Non-pigmented ciliary epithelial cell (primary cell): ENCODE measurements at places on chromosomes 2 and 18.
A peak's percentile ranks its signal among the peaks of the same experiment; 100 is the strongest.

DNA sequence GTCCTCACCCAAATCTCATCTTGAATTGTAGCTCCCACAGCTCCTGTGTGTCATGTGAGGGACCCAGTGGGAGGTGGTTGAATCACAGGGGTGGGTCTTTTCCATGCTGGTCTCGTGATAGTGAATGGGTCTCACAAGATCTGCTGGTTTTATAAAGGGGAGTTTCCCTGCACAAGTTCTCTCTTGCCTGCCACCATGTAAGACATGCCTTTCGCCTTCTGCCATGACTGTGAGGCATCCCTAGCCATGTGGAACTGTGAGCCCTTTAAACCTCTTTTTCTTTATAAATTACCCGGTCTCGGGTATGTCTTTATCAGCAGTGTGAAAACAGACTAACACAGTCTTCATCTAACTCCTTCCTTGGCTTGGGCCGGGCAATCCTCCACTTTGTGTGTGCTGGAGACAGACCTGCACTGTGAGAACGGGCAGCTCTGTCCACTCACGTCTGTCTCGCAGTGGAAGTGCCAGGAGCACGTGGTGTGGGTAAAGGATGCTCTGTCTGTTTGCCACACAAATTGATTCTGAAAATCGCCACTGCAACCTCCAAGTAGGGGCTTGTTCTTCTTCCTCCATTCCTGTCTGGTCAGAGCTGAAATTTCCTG lies 47.6 kb upstream of the OTOS start:
- DNase-seq = no peak

GRCh38 chr2:14199040-14199439 lies 433.5 kb upstream of the LRATD1 start:
- DNase-seq = no peak

DNA sequence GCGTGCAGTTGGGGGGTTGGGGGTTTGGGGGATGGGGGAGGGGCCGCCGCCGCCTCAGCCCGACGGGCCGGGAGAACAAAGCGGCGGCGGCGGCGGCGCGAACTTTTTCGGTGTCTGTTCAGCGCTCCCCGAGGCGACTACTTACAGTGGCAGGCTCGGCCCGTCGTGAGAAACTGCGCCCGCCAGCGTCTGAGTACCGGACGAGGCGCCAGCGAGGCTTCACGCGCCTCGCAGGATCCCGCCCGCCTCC lies 172 bp downstream of the PRKD3 start:
- no peak for DNase-seq

- no peak for DNase-seq
These were observed 28.5 kb downstream of the GALNT1 start for GRCh38 chr18:35610089-35610488.

DNA sequence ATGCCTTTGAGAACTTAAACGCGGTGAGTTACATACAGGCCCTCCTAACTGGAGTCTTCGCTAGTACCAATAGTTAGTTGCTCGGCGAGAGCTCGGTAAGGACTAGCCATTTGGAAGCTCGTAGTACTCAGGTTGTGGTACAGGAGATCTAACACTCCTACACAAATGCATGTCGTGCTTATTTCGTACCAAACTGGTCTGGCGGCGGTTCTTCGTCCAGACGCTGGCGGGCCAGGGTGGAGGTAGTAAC lies 346 bp upstream of the VRK2 start:
- DNase-seq = no peak

DNA sequence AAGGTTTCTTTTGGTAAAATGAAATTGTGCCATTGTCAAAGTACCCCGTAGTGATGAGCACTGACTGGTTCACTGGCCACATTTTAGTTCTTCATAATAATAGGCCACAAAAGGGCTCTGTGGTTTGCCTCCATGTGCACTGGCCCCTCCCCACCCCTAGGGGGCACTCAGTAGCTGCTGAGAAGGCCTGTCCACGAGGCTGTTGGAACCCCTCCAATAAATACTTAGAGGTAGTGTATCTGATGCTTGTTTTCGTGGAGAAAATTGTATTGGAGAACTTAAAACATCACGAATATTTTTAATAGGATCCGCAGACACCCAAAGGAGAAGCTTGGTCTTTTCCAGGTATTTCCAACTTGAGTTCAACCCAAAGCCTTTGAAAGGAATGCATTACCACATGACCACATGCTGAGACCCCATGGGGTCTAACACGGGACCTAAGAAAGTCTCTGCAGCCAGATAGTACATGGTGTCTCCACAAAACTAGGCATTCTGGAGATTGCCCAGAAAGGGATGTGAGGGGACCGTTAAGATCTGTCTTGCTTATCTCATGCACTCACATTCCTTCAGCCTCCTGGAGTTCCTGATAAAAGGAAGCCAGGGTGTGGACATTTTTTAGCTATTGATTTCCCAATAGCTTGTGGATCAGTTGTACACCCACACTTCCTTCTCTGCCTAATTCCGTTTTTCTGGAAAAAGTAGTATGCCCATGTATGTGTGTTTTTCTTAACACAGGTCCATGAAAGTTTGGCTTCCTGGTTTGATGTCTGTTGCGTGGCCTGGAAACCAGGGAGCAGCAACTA lies 28.5 kb upstream of the NOSTRIN start:
- DNase-seq = peak; percentile 15

GRCh38 chr18:48986851-48987761 lies 36.3 kb upstream of the SMAD7 start:
- DNase-seq = no peak

DNA sequence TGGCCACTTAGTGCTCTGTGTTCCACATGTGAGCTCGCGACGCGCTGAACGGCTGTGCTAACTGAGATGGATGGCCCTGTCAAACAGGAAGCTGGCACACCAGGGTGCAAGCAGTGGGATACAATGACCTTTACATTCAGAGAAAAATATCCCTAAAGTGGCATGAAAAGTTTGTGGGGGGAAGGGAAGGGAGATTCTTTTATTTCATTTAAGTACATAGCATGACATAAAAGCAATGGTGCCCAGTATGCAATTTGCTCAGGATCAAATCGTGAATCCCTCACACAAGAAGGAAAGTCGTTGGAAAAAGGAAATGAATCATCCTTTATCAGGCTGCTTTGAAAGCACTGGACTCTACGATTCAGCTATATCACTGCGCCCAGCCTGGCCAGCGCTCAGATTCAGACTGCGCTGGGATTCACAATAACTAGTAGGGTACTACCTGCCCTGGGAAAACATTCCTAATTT lies 26.0 kb downstream of the SATB2 start:
- no peak for DNase-seq

DNA sequence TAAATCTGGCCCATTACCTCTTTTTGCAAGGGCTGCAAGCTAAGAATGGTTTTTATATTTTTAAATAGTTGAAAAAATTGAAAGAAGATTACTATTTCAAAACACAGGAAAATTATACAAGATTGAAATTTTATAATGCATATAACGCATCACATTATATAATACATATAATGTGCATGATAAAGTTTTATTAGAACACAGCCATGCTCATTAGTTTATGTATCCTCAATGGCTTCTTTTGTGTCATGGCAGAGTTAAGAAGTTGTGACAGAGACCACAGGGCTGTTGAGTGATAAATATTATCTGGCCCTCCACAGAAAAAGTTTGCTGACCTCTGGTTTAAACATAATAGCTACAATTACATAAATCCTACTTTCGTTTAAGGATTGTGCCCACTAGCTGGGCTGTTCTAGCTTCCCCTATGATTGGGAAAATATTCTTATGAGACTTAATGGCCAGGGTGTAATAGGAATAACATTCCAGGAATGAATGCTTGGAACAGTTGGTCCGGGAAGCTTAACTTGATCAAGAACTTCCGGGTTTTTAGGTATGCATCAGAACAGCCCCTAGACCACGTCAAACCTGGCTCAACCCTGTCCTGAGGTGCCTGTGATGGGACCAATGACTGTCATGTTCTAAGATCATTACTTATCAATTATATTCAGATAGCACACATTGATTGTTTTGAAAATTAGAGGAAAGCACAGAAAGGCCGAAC lies 98.7 kb upstream of the LPIN2 start:
- no peak for DNase-seq

DNA sequence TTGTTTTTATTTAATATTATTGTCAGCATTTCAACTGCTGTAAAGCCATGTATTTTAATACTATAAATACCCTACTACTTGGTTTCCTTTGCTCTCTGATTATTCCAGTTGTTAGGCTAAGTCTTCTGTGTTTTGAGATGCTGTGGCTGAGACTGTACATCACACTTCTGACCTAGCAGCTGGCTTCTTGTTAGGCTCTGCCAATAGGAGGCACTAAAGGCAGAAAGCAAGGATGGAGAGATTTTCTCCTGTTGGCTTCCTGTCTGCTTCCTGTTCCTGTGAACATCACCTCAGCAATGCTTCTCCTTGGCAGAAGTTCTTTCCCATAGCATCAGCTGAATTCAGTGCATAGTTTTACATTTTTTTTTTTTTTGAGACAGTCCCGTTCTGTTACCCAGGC lies 68.3 kb upstream of the YPEL5 start:
- no peak for DNase-seq

DNA sequence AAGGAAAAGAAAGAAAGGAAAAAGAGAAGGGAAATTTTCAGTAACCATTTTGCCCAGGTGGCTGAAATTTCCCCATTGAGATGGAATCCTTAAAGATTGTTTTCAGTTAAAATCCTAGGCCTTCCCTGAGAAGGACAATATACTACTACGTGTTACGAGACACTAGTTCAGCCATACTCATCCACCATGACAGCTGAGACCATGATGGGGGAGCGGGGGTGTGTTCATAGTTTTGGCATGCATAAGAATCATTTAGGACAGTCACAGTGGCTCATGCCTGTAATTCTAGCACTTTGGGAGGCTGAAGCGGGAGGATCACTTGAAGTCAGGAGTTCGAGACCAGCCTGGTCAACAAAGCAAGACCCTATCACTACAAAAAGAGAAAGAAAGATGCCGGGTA lies 28.0 kb downstream of the PLA2R1 start:
- DNase-seq = no peak

DNA sequence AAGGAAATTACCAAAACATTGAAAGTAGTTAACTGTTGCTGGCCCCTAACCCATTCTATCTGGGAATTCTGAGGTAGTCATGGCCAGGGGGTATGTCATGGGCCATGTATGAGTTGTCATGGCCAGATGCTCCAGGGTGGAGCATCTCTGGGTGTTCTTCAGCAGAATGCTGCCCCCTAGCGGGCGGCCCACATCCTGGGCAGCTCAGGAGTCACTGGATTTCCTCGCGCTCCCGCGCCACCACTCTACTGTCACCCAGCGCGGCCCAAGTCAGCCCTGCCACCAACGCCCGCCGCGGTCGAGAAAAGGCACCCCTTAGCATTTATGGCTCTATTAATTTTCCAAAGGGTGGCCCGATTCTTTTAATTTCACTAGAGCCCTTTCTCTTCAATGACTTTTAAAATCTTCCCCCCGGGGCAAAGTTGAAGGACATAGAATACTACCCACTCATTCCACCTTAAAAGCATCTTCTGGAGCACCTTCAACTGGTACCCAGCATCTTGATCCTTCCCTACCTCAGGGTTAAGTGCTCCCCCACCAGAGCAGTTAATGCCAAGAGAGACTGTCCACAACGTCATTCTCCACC lies 41.6 kb downstream of the PKDCC start:
- DNase-seq = no peak

GRCh38 chr2:160582490-160583145 lies 89.0 kb upstream of the RBMS1 start:
- no peak for DNase-seq

- DNase-seq = no peak
These were observed 33.2 kb upstream of the EFHD1 start for GRCh38 chr2:232600053-232600773.

- DNase-seq = no peak
These were observed 25.2 kb upstream of the GPR55 start for GRCh38 chr2:230949966-230950873.

DNA sequence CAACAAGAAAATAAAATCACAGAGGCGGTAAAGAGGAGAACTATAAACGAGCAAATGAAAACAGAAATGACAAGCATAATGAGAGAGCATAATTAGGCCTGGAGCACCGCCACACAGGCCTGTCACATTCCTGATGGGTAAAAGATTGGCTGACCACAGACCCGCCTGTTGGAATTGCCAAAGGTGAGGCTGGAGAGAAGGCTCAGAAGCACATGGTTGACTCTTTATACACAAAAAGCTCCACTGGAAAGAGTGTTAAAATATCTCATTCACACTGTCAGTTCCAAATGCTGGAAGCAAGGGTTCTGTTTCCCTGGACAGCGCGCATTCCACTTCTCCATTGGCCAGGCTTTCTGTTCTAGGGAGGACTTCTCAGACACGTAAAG lies 5.9 kb upstream of the LGALSL start:
- DNase-seq = no peak
